ENCODE measurements at places on chromosomes 6 and 20.
A peak's percentile ranks its signal among the peaks of the same experiment; 100 is the strongest.

DNA sequence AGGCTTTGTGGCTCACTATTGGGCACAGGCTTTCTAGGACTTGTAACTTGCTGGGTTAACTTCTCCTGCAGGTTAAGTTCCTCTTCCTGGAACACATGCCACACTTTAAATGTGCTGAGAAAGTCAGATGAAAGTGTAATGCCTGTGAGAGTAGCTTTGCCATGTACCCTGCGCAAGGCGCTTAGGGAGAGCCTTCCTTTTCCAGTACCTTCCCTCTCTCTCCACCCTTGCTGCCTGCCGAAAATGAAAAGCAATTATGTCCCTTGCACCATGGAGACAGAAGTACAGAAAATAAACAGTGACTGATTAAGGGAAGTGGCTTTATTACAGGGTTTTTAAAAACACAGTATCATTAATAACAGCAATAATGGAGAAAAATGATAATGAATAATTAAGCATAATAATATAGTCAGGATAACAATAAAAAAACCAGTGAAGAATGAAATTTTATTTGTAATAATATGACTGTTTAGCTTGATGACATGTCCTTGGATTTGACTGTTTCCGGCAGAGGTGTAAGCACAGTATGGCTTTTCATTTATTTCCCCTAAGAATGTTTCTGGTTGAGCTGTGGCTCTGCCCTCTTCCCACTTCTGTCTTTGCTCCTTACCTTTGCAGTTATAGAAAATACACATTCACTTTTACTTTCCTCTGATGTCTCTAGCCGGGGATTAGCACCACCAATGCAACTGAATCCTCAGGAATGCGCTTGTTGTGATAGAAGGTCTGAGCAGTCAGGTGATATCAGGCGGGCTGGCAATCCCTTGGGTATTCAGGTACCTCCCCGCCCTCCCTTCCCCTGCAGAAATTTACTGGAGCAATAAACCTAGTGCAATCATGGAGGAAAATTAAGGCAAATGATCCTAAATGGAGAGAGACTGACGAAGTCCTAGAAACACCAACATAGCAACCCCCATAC is 472.3 kb upstream of the CITED2 start:
- no peak for DNase-seq

DNA sequence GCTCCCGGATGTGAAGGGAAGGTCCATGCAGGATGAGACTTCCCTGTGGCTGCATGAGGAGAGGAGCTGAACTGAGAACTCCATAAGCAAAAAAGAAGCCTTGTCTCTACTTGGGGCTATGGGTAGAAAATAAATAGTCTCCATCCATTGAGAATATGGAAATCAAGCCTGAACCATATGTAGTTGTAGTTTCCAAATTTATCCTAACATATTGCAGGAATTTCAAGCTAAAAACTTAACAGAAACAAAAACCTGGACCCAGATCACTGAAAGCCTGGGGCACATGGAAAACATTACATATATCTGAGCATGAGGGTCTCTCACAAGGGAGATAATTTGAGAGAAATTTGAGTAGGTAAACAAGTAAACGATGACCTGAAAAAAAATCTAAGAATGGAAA is 94.9 kb upstream of the C6orf118 start:
- DNase-seq = no peak

DNA sequence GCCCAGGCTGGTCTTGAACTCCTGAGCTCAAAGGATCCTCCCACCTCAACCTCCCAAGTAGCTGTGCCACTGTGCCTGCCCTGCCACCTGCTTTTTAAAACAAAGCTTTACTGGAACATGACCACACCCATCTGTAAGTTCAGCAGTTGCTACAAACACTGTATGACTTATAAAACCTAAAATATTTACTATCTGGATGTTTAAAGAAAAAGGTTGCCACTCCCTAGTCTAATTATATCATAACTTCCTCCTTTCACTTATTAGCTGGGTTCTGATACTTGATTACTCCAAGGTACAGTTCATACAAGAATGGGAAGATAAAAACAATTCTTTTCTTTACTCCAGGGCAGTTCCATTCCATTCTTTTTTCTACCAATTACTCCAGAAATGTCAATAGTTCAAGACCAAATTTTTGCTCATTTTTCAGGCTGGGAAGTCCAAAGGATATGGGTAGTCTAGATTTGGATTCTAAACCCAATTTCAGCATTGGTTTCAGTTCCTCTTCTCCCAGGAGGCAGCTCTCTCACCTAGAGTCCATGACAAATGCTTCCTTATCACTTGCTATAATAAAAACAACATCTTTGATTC is 63.1 kb downstream of the SEC63 start:
- peak; percentile 15 for DNase-seq

GRCh38 chr6:161954077-161954476 is 680.2 kb upstream of the AGPAT4 start:
- no peak for DNase-seq

- no peak for DNase-seq
Observed at GRCh38 chr6:88499845-88500699, 333.9 kb upstream of the CNR1 start.

DNA sequence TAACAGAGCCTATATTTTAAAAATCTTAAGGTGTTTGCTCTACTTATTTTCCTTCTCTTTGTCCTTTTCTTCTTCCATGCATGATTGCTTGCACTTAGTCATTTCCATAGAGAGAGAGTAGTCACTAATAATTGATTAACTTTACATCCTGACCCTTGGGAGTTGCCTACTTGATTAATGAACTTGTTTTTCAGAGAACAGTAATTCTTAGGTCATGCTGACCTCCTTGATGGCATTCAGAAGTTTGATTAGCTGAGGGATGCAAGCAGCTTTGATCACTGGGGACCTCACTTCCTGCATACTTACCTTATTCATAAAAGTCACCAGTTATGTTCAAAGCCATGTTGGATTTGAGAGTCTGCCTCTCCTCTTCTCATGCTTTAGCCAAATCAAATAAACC is 715.6 kb upstream of the ID4 start:
- DNase-seq = no peak

DNA sequence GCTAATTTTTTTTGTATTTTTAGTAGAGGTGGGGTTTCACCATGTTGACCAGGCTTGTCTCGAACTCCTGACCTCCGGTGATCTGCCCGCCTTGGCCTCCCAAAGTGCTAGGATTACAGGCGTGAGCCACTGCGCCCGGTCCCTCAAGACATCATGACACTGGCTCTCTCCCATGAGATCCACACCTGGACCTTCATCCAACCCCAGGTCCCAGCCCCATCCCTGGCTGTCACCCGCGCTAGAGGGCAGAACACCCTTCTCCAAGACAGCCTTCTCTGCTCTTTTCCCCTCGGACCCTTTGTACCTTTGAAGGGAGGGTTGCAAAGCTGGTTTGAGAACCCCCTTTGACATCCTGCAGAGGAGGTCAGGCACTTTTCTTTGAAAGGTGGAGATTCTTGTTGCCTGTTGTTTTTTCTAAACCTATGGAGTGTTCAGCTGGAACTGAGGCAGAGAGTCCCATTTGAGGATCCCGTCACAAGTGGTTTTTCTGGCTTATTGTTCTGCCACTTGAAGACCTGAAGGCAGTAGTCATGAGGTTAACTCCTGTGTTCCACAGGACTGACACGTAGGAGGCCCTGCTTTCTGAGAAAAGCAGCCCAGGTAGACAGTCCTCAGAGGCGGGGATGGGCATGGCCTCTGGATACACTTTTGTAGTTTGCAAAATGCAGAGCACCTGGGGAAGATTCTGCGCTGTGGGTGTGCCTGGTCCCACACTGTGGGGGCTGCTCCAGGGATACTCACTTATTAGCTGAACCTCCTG is 171.1 kb upstream of the SNX9 start:
- DNase-seq = no peak

DNA sequence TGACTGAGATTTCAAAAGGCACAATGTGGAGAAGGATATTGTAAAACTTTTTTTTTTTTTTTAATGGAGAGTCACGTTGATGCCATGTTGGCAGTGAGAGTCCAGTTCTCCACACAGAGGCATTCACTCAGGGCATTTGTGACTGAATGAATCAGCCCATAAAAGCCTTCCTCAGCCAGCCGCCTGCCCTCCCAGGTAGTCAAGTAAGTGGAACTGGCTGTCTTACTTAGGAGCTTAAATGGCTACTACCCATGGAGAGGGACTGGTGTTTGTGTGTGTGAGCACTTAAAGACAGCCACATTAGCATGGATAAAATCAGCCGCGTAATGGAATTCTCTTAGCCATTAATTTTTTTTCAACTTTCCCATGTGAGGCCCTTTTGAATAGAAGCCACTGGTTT is 12.6 kb downstream of the AAR2 start:
- DNase-seq = no peak
